ENCODE measurements at places on chromosomes 12 and 14.
A peak's percentile ranks its signal among the peaks of the same experiment; 100 is the strongest.

DNA sequence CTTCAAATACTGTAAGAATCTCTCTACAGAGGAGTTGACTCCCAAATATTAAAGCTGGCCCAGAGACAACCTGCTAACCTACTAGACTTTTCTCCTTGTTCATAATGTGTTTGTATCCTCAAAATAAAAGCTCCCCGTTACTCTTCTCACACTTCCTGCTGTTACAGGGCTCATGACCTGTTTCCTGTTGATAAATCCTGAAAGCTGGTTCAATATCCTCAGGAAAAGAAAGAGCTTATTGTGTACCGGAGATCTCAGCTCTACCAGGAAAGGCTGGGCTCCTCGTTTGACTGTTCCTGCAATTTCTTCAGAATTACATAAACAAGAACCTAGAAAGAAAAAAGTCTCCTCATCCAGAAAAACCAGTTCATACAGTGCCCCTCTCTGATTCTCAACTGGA, 30.8 kb downstream of the CLEC1A start:
- DNase-seq, result no peak

- no peak for DNase-seq
These were observed 9.7 kb downstream of the PNN start for GRCh38 chr14:39184628-39185255.

DNA sequence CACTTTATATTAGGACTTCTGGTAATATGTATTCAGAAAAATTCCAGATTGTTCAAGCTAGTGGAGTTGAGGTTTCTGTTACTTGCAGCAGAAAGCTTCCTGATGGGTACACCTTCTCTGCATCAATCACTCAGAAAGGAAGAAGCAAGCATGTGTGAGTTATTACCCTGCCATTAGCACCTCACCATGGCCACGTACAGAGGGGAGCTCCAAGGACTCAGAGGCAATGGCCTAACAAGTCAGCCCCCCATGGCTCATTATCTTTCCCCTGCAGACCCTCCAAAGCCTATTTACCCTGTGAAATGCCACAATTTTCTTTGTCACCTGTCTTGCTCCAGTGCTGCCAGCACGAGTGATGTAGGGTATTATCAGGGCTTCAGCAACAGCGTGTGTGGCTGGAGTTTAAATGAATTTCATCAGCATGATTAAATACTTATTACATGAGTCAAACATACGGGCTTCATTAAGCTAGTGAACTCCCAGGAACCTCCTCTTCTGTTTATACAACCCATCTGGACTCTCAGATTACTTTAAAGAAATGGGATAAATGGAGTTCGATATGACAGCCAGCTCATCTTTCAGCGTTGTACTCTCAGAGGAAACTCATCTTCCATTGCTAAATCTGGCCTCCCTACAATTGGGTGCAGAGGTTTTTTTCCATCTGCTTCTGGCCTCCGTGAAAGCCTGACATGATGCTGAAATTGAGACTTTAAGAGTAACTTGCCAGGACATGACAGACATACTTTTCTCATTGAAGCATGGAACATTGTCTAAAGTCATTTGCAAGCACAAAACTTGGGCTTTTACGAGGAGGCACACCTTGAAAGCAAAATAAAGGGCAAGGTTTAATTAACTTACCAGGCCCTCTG, 135.9 kb downstream of the TMEM30B start:
- no peak for DNase-seq

DNA sequence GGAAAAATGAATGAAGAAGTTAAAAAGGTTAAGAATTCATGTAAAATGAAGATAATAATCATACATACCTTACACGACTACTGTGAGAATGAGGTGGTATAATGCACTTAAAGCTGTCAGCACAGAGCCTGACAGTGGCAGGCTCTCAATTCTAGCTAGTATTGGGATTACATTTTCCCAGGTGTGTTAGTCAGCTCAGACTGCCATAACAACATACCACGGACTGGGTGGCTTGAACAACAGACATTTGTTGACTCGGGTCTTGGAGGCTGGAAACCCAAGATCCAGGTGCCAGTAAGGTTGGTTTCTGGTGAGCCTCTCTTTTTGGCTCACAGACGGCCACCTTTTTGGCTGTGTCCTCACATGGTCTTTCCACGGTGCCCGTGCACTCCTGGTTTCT, 167.8 kb downstream of the CHST11 start:
- DNase-seq, result no peak

- DNase-seq, result no peak
These were observed 713.9 kb upstream of the USP15 start for GRCh38 chr12:61546296-61546695.

GRCh38 chr14:106003351-106003750, 477.0 kb downstream of the TMEM121 start:
- no peak for DNase-seq

DNA sequence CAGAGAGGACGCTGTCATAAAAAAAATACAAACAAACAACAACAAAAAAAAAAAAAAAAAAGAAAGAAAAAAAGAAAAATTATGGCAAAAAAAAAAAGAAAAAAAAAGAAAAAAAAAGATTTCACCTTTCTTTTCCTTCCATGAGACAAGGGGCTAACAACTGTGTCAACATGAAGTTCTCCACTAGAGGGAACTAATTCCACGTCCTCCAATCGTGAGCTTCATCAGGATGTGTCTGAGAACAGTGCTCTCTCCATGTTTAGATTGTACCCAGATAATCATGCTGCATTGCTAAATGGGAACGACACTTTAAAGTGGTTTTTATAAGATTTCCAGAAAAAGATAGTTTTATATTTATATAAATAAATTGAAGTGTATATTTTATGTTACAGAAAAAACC, 96.2 kb upstream of the PTPRB start:
- peak; percentile 57 for DNase-seq

GRCh38 chr14:85856430-85856829, 326.5 kb downstream of the FLRT2 start:
- no peak for DNase-seq

DNA sequence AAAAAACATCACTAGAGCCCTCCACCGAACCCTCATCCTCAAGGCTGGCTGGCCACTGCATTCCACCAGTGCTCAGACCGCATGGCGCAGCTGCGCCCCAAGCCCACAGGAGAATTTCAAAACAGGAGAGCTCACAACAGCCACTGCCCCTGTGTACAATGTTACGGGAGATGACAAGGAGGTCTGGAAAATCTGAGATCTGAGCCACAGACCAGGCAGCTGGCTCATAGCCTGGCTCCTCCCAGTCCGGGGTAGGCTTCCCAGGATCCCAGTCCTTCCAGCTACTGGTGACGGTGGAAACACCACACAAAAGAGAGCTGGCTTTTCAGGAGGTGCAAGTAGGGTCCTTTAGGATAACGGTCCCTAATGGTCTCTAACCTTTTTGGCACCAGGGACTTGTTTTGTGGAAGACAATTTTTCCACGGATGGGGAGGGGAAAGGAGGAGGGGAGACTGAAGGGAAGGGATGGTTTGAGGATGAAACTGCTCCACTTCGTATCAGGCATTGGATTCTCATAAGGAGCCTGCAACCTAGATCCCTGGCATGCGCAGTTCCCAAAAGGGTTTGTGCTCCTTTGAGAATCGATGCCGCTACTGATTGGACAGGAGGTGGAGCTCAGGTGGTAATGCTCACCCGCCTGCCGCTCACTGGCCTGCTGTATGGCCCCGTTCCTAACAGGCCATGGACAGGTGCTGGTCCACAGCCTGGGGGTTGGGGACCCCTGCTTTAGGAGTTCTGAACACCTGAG, 23.0 kb upstream of the NRDE2 start:
- DNase-seq, result no peak

DNA sequence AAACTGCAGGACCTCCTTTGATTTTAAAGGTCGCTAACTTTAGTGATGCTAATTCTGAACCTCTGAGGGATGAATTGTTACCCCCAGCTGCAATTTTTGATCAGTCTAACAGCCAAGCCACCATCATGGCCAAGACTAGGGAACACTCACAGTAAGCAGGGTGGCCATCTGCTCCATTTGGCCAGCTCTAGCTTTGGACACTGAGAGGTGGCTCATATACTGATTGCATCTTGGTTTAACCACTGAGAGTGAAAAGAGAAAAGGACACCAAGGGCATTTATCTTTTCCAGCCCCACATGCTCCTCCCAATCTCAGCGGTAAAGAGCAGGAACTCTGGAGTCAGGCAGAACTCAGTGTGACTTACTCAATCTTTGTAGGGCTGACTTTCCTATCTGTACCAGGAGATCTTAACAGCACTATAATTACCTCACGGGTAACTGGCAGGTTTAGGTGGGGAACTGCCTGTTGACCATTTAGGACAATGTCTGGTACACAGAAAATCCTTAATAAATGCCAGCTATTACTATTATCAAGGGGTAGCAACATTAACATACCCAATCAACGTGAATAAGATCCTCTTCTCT, 6.2 kb downstream of the LPCAT3 start:
- DNase-seq, result no peak

DNA sequence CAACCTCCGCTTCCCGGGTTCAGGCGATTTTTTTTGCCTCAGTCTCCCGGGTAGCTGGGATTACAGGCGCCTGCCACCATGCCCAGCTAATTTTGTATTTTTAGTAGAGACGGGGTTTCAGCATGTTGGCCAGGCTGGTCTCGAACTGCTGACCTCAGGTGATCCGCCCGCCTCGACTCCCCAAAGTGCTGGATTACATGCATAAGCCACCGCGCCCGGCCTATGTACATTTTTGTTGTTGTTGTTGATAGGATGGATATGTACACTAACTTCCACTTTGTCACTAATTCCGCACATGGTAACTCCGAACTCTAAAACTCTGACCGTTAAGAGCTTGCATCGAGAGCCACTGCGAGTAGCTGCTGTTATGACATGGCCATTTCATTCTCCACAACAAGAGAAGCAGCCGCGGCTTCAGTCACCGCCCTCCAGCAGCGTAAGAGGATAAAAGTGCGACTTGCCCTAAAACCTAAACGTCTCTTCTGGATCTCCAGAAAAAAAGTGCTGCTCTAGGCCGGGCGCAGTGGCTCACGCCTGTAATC, 742 bp upstream of the MARS1 start:
- no peak for DNase-seq

DNA sequence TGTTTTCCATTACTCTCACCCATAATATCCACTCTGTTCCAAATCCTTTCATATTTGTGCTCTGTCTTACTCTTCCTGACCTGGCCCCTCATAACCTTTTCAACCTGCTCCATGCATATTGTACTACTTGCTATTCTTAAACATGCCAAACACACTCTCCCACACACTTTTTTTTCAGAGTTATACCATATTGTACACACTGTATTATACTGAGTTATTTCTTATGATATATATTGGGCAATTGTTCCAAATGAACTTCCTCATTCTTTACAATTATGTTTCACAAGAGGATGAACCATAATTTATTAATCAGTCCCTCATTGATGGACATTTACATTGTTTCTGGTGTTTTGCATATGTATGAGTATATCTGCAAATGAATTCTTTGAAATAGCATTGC, 18.5 kb downstream of the ATL1 start:
- DNase-seq, result no peak

DNA sequence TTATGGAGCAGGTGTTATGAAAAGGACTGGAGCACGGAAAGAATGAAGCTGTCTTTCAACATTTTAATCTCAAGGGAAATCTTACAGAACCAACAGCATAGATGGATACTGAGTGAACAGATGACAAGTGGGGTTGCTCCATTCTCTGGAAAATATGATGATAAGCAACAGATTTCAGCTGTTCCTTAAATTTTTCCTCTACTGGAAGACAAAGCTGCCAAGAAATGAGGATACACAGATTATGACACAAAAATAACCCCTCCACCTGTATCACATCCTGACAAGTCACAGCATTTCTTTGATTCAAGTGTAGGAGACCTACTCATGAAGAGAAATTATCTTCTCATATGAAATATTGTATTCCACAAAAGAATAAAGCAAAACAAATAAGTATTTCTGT, 13.0 kb upstream of the TMTC2 start:
- DNase-seq, result no peak

GRCh38 chr12:1882850-1883470, 35.5 kb downstream of the CACNA2D4 start:
- DNase-seq, result no peak

GRCh38 chr14:102140027-102140749, 491 bp downstream of the WDR20 start:
- DNase-seq, result no peak
